ENCODE measurements at places on chromosomes 16 and 17. TPM values are rescaled to one million over a fixed set of nuclear protein-coding genes. Genes with fewer than 3 reads are reported as not detected.

- DNase-seq = peak; percentile 66
Observed at GRCh38 chr16:88815901-88816589, 4.3 kb upstream of the APRT start.

GRCh38 chr17:57499648-57500049, 243.3 kb downstream of the MSI2 start:
- no peak for DNase-seq

The PAM16 gene
- 42.4 TPM for total RNA-seq

The NTN3 gene
- not detected for total RNA-seq

Data from activated B cell treated with CpG ODN at 0.5 μM for 24 hours (primary cell).